Renal cortical epithelial cell (primary cell): ENCODE measurements at places on chromosomes 2 and 18. TPM values are rescaled to one million over a fixed set of nuclear protein-coding genes. Genes with fewer than 3 reads are reported as not detected.
A peak's percentile ranks its signal among the peaks of the same experiment; 100 is the strongest.

- no peak for DNase-seq
These were observed 213.1 kb downstream of the EXOC6B start for GRCh38 chr2:72612614-72613160.

DNA sequence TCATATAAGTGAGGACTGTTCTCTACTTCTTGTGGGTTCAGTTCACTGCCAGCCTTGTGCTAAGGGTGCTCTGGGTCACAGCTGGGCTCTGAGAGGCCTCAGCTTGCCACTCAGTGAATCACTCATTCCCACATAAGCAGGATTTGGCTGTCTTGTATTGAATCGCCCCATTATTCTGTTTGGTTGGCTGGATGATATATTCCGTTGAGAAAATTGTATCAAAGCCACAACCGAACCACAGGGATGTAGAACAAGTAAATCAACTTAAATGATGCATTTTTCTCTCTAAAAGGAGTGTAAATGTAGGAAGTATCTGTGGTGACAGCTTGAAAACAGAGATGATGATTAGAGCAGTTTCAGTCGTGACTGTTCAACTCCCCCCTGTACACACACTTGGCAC, 39.6 kb downstream of the TTC39C start:
- peak; percentile 54 for DNase-seq

DNA sequence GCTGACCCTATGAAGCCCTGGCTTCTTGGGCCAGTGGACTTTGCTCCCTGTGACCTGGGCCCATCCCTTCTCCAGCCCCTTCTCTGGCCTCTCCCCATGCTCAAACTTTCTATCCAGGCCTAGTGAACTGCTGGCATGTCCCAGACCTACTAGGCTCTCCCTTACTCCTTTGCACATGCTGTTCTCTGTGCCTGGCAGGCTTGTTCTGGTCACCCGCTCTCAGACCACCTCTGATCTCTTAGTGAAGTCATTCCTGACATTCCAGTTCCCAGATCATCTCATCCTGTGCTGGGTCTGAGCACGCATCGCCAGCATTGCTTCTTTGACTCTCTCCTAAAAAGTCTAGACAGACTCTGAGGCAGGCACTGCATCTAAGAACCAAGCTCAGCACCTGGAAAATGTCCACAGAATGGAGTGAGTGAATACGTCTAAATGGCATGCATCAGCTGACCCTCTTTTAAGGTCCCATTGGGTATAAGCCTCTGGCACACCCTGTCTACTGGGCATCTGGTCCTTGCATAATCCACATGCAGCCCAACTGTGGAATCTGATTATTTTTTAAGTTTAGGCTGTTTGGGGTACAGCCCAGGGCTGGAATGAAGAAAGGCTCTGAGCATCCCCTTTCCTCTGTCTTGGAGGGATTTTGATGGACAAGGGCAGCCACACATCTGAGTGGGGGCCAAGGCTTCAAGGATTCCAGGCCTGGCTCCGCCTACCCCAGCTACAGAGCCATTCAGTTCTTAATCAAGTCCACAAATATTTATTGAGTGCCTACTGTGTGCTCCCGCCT, 130.6 kb upstream of the HAAO start:
- DNase-seq = peak; percentile 83

GRCh38 chr2:229798446-229799155, 84.2 kb upstream of the DNER start:
- no peak for DNase-seq

ADGRF3 gene
- 0.10 TPM in 1 of 2 replicates, not detected in the other for total RNA-seq

SETBP1 gene
- 2.1 and 17.9 TPM in 2 replicates for total RNA-seq
